T-helper 9 cell (primary cell): ENCODE measurements at places on chromosomes 6 and 20.

GRCh38 chr20:45316150-45317080, 8.3 kb upstream of the MATN4 start:
- DNase-seq, result no peak

DNA sequence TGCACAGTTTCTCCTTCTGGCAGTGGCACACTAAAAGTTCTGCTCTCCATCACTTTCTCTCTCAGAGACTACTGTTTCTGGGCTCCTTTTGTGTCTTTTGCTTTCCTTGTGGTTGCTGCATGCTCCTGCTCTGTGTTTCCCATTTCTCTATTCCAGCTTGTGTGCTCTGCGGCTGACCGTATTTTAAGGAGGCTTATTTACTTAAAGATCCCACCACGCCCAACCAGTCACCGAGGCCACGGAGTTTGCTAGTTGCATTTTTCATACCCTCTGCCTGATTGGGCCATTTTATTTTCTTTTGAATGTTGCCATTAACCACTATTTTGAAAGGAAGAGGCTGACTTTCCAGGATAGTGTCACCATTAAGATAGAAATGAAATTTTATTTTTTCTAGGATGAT, 626.4 kb upstream of the MMS22L start:
- no peak for DNase-seq

- DNase-seq, result no peak
These were observed 255.9 kb upstream of the DEFB112 start for GRCh38 chr6:50305660-50306059.

- DNase-seq, result no peak
These were observed 81.0 kb downstream of the SMLR1 start for GRCh38 chr6:130908188-130908587.

- DNase-seq, result no peak
These were observed 8.5 kb upstream of the SOD2 start for GRCh38 chr6:159701413-159701999.

DNA sequence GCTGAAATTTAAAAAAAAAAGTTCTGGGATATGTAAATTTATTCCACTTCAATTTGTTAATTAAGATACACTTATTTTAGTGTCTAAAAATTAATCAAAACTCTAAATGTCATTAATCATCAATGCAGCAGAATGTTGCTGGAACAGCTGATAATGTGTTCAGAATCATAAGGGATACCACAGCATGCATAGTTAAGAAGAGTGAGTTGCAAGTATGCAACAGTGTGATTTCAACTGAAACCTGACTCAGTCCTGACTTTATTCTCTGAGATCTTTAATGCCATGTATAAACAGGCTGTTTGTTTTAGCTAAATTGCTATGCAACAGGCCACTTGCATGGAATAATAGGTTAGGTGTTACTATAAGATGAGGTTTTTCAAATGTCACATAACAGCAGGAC, 1.4 kb downstream of the GRIK2 start:
- DNase-seq, result no peak
